Ureter (tissue), 1 donor: ENCODE measurements at places on chromosomes 12 and 14. TPM values are rescaled to one million over a fixed set of nuclear protein-coding genes. Genes with fewer than 3 reads are reported as not detected.
A peak's percentile ranks its signal among the peaks of the same experiment; 100 is the strongest.

CCT2 gene
- total RNA-seq = 132 TPM

- peak; percentile 47 for DNase-seq
Observed at GRCh38 chr12:113850309-113851056, 115.6 kb downstream of the RBM19 start.

DNA sequence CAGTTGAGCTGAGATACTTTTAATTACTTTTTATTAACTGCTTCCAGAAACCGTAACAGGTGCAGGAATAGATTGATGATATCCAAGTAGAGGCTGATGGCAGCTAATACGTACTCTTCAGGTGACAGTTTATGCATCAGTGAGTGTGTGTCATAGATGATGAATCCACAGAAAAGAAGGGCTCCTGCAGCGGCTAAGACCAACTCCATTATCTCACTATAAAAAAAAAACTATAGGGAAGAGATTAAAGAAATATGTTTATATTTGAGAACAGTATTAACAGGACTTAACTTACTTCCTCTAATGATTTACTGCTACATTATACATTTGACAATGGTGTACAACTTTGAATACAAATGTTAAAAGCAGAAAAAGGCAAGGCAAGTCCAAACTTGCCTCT, 7.4 kb upstream of the LLPH start:
- no peak for DNase-seq

DNA sequence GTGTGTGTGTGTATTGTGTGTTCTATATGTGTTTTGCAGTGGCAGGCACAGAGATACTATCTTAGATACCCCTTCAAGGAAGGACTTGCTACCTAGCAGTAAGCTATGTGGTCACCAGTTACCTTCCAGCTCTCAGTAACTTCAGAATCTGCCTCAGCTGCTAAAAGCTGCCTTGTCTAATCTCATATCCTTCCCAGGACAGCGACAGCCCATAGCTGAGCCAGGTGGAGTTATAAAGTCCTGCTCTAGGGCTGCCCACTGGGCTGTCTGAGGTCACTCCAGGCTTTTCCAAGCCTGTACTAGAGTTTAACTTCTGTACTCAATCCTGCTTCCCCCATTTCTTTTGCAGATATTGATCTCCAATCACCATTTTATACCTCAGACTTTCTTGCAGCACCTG, 942.6 kb downstream of the GALC start:
- DNase-seq = no peak

- no peak for DNase-seq
Observed at GRCh38 chr12:39165338-39165737, 259.9 kb upstream of the CPNE8 start.

NCKAP5L gene
- 24.0 TPM for total RNA-seq

CHFR gene
- total RNA-seq = 67.0 TPM

- no peak for DNase-seq
Observed at GRCh38 chr12:57223191-57224165, 6.0 kb upstream of the SHMT2 start.

DNA sequence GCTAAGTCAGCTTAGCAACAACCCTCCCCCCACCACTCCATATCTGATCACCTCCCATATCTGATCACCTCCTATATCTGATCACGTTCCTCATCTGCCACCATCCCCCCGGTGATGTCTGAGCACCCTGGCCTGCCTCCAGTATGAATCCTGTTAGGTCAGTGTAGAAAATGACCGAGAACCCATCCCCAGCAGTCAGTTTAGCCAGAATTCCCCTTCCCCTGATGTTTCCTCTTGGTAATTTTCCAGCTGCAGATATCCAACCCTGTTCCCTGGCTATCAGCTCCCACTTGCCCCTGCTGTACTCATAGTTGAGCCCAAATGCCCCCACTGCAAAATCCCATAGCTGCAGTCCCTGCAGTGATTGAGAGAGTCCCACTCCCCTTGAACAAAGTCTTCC, 12.5 kb downstream of the SELPLG start:
- no peak for DNase-seq

DNA sequence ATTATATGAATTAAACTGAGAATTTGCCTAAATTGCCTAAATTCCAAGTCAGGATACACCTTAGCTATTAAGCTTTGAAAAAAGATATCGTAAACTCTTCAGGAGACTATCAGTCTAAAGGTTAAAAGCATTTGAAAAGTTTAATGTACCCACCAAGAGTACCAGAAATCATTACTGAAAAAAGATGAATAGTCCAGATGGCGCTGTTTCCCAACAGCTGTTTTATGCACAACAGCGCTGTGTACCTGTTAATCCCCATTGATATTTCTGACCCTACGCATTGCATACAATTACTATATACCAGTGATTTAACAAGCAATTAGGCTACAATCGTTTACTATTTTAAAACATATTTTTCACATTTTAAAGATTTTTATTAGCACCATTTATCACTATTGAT, 185.0 kb downstream of the PLCZ1 start:
- DNase-seq = no peak

DNA sequence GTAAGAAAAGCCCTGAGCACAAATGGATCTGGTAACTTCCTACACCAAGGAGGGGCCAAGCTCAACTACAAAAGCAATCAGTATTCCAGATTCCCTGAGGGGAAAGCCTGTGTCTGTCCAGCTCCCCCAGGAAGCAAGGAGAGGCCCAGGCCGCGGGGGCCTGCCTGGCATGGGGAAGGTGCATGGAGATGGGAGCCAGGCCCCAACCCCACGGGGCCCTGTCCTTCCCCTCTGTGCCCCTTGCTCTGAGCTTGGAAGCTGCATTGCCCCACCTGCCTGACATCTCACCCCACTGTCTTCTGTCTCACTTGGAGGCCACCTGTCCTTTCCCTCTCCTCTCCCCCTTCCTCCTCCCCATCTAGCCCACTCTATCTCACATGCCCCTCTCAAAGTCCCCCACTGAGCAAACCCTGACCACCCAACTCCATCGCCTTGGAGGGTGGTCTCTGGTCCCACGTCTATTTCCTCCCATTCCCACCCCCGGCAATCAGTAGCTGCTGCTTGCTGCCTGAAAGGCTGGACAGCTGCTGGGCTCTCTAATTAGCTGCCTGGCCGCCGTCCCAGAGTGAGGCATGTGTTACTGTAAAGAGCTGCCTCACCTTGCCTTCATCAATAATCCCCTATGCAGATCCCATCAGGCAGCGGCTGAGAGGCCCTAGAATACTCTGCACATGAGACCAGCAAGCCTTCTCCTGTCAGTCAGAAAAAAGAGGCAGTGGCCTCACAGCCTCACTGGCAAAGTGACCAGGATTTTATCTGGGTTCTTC, 3.4 kb upstream of the TMEM229B start:
- no peak for DNase-seq

GRCh38 chr12:64672925-64673409, 62.7 kb downstream of the RASSF3 start:
- DNase-seq = peak; percentile 63

DNA sequence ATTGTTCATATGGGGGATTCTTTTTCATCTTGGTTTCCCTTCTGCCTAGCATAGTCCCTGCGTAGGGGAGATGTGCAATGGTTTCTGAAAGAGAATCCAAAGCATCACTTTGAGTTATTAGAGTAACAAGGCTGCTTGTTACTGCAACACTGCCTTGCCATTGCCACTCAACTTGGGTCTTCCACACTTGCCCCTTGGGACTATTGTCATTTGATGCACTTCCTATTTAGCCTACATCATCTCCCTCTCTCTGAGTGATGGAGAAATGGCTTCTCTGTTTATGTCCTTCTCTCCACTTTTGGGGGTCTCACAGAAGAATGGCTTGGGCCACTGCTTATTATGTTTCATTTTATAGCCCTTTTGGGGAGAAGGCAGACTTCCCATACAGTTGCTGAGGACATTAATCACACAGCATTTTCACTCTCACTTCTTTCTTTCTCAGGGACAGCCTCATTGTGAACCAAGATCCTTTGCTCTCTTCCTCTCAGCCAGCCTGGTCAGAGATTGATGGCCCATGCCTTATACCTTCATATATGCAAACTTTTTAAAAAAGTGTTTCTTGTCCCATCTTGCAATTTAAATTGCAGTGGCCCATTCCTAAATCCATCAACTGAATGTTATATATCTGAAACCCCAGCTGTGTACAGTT, 50.8 kb upstream of the POC1B start:
- no peak for DNase-seq

EXOC3L4 gene
- 2.5 TPM for total RNA-seq

SERPINA1 gene
- total RNA-seq = 13.8 TPM

- no peak for DNase-seq
Observed at GRCh38 chr12:70659077-70659606, 21.9 kb upstream of the PTPRB start.

GRCh38 chr12:113422886-113423669, 898 bp downstream of the SDSL start:
- DNase-seq = no peak

- no peak for DNase-seq
Observed at GRCh38 chr12:10847744-10848143, 1.5 kb downstream of the PRR4 start.

- DNase-seq = no peak
Observed at GRCh38 chr12:109949089-109949488, 47.1 kb downstream of the GIT2 start.

GRCh38 chr12:14473707-14474287, 93.9 kb downstream of the PLBD1 start:
- DNase-seq = no peak

DNA sequence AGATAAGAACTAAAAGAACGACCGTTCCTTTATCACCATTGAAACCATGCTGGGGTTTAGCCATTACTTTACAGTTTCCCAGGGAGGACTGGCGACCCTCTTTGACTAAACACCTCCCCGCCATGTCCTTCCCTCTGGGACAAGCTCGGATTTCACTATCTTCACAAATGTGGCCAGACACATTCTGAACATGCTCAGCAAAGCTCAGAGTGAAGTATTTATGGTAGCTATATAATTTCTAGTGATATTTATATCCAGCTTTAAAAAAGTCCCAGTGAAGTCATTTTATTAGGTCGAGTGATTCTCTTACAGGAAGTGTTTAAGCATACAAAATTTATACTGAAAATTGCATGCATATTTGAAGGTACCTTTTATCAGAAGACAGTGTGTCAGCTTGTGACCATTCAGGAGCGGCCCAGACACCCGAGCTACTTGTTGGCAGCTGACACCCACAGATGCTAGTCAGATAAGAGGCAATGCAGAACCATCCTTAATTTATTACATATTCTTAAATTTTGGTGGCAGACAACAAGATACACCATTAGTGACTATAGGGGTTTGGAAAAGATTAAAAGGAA, 36.8 kb downstream of the NIN start:
- DNase-seq = no peak

CLEC4D gene
- total RNA-seq = not detected

SYT1 gene
- 12.3 TPM for total RNA-seq

GRCh38 chr14:90272523-90272922, 16.2 kb downstream of the PSMC1 start:
- DNase-seq = no peak

SAMD15 gene
- 1.8 TPM for total RNA-seq

RTL1 gene
- not detected for total RNA-seq
